ENCODE measurements at places on chromosomes 16 and 17.

DNA sequence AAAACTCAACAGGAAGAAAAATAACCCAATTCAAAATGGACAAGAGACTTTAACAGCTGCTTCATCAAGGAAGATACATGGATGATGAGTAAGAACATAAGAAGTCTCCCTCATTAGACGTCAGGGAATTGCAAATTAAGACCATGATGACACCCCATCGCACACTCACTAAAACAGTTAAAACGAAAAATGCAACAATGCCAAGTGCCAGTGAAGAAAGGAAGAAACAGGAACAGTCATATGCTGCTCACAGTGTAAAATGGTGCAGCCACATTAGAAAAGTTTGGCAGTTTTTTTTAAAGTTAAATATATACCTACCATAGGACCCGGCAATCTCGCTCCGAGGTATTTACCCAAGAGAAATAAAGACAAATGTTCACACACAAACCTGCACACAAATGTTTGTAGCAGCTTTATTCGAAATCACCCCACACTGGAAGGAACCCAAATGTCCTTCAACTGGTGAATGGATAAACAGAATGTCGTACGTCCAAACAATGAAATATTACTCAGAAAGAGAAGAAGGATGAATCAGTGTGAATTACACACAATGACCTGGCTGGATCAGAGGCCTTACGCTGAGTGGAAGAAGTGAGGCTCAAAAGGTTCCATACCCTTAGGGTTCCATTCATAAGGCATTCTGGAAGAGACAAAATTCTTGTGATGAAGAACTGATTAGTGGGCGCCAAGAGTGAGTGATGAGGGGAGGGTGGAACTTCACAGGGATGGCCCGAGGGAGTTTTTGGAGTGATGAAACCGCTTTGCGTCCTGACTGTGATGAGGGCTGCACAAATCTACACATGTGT is 110.3 kb downstream of the C16orf95 start:
- no peak for DNase-seq

DNA sequence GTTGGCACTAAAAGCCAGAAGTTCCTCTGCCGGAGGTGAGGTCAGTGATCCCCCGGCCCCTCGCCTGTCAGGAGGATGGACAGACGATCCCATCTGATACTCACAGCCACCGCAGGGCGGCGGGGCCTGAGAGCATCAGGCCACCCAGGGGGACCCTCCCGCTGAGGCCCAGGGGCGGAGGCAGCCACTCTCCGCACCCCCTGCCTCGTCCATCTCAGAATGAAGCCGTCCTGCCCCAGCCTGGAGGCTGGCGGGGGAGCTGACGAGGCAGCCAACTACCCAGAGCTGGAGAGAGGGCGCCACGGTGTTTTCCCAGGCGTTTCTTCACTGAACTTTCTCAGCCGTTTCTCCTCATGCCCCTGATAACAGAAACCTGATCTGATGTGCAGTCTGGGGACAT is 22.6 kb downstream of the TPSD1 start:
- no peak for DNase-seq

GRCh38 chr16:56783344-56783743 is 53.4 kb downstream of the NUP93 start:
- no peak for DNase-seq

GRCh38 chr17:81608605-81609004 is 28.3 kb downstream of the NPLOC4 start:
- no peak for DNase-seq

DNA sequence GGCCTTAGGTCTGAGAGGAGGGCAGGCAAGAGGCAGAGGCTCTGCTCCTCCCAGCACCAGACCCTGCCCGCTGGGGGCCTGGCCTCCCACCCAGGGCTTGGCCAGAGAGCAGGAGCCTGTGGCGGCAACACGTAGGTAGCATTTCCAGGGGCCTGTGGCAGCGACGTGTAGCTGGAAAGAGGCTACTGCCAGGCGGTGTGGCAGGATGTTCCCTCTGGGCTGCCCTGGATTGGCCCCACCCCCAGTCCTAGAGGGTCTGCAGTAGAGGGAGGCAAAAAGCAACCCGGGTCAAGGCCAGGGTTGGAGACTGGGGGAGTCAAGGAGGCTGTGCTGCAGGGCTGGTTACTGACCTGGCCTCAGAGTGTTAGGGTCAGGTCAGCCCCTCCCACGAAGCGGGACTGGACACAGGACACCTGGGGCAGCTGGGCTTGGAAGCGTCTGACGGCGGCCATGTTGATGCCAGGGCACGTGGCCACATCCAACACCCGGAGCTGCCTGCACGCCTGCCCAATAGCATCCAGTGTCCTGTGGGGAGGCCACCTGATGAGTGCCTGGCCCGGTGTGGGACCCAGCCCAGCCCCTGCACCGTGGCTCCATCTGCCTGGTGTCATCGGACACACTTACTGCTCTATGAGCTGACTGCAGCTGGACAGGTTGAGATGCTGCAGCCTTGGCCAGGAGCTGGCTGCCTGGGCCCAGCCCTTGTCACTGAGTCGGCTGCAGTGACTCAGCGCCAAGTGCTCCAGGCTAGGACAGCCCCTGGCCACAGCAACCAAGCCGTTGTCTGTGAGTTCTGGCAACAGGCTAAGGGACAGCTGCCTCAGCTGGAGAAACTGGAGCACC is 8.5 kb downstream of the ELMO3 start:
- no peak for DNase-seq

DNA sequence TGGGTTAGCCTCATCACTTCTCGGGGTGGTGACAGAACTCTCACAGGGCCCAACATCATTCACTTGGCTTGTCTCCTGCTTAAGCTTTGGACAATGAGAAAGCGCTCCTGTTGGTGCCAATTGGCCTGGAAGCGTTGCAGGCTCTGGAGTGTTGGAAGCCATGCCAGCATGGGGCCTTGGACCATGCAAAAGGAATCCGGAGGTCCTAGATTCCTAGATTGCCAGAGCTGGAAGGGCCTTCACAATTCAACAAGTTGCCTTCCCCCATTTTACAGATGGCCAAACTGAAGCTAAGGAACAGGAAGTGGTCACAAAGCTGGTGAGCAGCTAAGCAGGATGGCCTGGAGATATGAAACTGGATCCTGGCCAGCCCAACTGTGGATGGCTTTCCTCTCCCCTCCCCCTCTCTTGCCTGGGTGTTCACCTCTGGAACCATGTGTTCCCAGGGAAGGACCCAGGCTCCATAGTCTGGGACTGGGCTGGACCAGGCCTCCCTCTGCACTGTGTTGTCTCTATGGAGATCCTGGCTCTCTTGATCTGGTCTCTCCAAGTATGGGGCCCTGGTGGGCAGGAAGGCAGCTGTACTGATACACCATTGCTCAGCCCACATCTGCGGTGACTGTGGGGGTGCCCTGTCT is 6.0 kb upstream of the IGFBP4 start:
- no peak for DNase-seq

GRCh38 chr16:79253100-79253631 is 347.4 kb downstream of the MAF start:
- no peak for DNase-seq

- no peak for DNase-seq
These were observed 7.5 kb downstream of the GINS2 start for GRCh38 chr16:85681255-85681654.

GRCh38 chr16:57023541-57024249 is 34.3 kb downstream of the NLRC5 start:
- DNase-seq = peak; percentile 63

All from CD4-positive, alpha-beta T cell (primary cell).